ENCODE measurements at places on chromosomes 16 and 17.

DNA sequence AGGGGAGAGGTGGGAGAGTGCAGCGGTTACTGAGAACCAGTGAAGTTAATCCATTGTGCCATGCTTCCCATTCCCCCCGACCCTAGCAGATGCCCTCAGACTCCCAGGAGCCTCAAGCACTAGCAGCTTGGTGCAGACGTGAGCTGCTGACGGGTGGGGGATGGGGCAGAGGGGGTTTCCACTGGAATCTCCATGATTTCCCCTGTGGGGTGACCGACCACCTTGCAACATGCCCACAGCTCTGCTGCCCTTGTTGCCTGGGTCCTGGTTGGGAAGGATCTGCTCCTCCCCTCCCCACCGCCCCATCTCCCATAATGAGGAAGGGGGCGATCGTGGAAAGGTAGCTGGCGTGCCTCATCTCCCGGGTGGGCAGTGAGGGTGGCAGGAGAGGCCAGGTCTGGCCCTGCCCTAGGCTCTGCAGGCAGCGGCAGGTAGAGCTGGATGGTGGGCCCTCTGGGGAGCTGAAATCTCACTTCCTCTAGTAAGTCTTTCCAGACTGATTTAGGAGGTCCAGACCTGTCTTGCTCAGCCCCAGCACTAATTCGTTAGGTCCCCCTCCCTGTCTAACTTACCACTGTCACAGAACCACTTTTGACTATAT, 9.6 kb downstream of the FLOT2 start:
- DNase-seq, result no peak

DNA sequence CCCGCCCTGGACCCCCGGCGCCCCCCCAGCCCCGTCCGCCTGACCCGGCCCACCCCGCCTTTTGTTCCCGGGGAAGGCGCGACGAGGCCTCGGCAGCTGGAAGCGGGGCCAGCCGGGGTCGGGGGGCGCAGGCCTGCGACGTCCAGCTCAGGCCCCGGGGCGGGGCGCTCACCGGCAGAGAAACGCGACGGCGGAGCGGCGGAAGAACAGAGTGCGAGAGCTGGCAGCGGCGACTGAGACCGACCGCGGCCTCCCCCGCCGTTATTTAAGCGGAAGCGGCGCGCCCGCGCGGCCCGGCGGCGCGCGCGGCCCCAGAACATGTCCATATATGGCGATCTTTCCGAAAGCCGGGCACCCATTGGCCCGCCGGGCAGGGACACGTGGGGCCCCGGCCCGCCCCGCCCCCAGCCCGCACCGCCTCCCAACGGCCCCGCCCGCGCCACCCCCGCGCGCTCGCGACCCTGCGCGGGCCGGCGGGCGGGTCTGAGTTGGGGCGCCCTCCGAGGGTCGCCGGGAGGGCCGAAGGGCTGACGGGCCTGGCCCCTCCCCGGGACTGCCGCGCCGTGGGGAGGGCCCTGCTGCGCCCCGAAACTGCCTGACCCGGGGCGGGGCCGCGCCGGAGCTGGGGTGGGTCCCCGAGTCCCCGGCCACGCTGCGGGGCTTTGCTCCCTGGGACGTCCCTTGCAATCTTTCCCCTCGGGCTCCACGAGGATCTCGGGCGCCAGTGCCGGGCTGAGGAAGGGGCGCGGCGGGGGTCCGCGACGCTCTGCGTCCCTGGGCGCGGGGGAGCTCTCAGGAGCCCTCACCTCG, at the start of gene ACTG1:
TSS of gene ACTG1 (minus strand) at position 238 of the 810 bp plus-strand sequence. CDS start 445 bp downstream, outside the sequence.
- peak; percentile 85 for DNase-seq

DNA sequence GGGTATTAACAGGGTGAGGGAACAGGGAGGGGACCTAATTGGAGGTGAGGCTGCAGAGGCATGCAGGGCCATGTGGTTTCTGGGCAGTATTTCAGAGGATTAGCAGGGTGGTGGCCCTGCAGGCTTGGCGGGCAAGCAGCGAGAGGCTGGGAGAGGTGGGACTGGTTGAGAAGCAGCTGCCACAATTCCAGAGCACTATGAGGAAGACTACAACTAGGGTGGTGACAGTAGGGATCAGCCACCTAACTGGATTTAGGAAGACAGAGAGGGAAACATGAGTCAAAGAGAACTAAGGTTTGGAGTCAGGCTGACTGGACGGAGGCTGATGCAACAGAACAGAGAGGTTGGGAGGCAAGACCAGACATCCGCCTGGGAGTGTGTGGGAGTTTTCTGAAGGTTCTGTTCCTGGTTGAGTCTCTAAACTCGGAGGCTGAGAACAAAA, 12.3 kb downstream of the ALOXE3 start:
- no peak for DNase-seq

GRCh38 chr16:72972878-72973571, 74.9 kb downstream of the ZFHX3 start:
- no peak for DNase-seq

DNA sequence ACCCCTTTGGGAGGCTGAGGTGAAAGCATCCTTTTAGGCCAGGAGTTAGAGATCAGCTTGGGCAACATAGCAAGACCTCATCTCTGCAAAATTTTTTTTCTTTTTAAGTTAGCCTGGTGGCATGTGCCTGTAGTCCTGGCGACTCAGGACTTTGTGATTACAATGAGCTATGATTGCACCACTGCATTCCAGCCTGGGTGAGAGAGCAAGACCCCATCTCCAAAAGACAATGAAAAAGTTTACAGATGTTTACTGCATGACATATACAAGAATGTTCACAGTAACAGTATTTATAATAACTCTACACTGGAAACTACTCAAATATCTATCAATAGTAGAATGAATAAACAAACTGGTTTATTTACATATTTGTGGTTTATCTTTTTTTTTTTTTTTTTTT, 33.1 kb upstream of the CCL22 start:
- DNase-seq, result no peak

- DNase-seq, result no peak
These were observed 159.1 kb downstream of the CDH11 start for GRCh38 chr16:64962786-64963185.

DNA sequence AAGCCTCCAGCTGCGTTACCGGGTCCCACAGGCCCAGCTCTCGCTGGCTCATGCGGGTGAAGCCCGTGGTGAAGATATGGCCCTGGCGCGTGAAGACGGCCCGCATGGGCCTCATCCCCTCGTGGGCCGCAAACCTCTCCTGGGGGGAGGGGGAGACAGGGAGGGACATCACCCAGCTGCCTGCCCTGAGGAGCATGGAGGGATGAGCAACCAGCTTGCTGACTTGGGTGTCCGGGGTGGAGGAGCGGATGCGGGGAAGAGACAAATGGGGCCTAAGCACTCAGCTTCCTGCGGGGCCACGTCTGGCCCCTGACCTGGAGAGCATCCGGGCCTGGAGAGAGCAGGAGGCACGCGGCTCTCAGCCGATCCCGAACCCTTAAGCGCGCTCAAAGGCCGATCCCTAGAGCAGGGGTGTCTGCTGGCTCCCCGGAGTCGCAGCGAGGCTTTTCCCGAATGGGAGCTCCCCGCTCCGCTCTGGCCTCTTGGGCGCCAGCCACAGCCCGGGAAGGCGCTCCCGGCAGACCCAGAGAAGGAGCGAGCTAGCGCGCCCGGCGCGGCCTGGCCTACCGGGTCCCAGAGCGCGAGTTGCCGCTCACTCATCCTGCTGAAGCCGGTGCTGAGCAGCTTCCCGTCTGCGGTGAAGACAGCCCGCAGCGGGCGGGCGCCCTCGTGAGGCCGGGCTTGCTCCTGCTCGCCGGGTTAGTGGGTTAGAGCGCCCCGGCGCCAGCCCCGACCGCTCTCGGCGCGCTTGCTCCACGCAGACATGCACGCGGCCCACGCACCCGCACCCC, 5.0 kb downstream of the CORO6 start:
- peak; percentile 67 for DNase-seq

GRCh38 chr16:66510711-66511601, 39.0 kb downstream of the TK2 start:
- no peak for DNase-seq

- DNase-seq, result no peak
These were observed 9.4 kb downstream of the RPAIN start for GRCh38 chr17:5429191-5429887.

DNA sequence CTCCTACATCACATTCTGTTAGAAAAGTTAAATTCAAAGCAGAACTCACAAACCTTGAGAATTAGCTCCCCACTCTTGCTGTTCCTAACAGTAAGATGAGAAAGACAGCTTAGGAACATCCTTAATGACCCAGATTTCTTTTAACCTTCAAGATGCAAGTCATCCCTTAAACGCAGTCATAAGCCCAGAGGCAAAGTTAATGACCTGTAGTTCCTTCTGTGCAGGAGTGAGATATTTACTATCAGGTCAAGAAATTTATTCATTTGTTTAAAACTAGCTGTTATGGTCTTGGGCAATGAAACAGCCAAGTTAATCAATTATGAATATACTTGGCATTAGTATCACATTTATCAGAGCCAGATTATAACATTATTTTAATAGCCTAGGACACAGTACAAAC, 37.1 kb downstream of the NXPH3 start:
- no peak for DNase-seq

GRCh38 chr17:49687878-49688491, 10.1 kb upstream of the SPOP start:
- no peak for DNase-seq

GRCh38 chr16:27330542-27330941, 16.8 kb downstream of the IL4R start:
- peak; percentile 3 for DNase-seq

- DNase-seq, result peak; percentile 43
These were observed at the start of gene HELZ for GRCh38 chr17:67245073-67245693. HELZ (minus strand) TSS chr17:67245196; CDS start chr17:67218804, 26,392 bp downstream.

DNA sequence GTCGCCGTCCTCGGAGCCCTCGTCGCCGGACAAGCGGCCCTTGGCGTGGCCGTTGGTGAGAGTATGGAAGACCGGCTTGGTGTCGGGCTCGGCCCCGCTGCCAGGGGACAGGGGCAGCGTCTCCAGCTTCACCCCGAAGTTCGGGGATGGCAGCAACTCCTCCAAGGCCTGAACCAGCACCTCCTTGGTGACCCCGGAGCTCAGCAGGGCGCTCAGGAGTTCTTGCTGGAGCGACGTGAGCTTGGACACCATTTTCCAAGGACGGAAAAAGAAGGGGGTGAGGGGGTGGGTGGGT, 279 bp downstream of the HNF1B start:
- DNase-seq, result no peak

GRCh38 chr17:33164169-33164881, 128.8 kb downstream of the ASIC2 start:
- DNase-seq, result no peak

DNA sequence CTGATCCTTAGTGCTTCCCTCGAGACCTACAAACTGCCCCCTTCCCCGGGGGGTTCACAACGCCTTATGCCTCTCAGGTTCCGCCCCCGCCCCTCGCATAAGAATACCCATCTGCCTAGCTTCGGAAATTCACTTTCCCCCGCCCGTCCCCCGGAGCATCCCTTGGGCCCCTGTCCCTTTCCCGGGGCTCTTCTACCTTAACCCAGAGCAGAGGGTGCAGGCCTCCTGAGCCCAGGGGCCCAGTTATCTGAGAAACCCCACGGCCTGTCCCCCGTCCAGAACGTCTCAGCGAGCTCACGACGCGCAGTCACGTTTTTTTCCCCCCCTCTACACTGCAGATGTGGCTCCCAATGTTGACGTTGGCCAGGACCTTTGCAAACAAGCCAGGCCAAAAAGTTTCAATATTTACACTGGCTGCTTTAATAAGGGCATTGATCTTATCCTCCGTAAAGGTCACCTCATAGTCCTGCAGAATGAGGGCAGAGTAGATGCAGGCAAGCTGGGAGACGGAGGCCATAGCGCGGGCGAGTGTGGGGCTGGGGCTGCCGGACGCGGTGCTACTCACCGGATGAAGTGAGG, 1.4 kb upstream of the NBR1 start:
- no peak for DNase-seq

- no peak for DNase-seq
These were observed 4.9 kb downstream of the TPSG1 start for GRCh38 chr16:1220098-1220728.

DNA sequence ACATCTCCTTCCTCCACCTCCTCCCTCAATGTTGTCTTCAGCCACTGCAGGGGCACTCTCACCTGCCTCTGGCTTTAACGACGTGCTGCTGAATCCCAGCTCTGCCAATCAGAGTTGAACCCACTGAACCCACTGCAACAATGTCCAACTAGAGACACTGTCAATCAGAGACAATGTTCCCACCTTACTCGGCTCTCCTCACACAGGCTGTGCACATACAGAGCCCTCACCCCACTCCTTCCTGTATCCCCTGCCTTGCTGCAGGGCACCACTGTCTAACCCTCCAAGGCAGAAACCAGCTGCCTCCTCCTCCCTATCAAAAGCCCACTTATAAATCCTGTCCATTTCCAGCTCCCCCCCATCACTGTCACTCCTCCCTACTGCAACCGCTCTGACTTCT, 58.7 kb downstream of the ANKRD11 start:
- no peak for DNase-seq

DNA sequence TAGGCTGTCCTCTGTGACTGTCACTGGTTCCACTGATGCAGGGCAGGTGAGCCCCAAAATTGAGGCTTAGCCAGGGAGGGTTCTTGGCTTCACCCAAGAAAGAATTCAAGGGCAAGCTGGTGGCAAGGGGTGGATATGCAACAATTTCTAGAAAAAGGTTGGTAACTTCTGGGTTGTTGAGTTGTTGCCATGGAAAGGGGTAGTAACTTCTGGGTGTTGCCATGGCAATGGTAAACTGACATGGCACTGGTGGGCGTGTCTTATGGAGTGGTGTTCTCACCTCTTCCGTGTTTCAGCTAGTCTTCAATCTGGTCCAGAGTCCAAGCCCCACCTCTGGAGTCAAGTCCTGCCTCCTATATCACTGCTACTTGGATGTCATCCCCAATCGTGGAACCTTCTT, 9.5 kb upstream of the GUCY2D start:
- no peak for DNase-seq

- no peak for DNase-seq
These were observed 9.2 kb downstream of the HS3ST6 start for GRCh38 chr16:1908983-1909382.

- DNase-seq, result no peak
These were observed 15.0 kb upstream of the MT4 start for GRCh38 chr16:56549744-56550385.

GRCh38 chr16:13335879-13336278, 434.5 kb downstream of the SHISA9 start:
- no peak for DNase-seq

GRCh38 chr17:74916851-74917199, 6.2 kb downstream of the USH1G start:
- DNase-seq, result no peak

DNA sequence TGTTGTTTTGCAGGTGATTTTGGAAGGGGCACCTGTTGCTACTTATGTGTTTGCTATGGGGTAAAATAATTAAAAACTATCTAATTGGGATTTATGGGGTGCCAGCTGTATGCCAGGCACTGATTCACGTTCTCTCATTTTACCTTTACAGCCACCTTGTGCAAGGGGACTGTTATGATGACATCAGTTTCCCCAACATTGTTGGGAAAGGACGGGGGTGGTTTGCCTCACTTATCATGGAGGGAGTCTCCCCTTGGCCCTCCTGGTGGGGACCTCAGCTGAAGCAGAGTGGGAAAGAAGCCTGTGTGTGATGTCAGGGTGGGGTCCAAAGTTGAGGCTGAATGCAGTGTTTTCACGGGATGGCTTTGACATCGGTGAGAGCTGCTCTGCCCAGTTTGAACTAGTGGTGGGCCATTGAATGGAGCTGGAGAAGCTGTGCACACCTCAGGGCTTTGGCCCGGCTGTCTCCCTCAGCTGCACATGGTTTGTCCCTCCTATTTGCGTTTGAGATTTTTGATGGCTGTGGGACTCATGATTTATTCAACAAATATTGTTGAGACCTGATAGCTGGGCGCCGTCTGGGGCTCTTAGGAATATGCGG, 36.1 kb downstream of the CMIP start:
- no peak for DNase-seq

All from hypothalamus (tissue), 51 donors.